Stimulated activated CD8-positive, alpha-beta memory T cell treated with anti-CD3 and anti-CD28 coated beads, Interleukin-7, amount 100 ng/mL, for 48 hours (primary cell): ENCODE measurements at places on chromosomes 16 and 17.

- no peak for DNase-seq
Observed at GRCh38 chr16:5381481-5381880, 283.9 kb upstream of the EEF2KMT start.

GRCh38 chr16:86076606-86077005, 177.6 kb downstream of the IRF8 start:
- DNase-seq, result no peak

DNA sequence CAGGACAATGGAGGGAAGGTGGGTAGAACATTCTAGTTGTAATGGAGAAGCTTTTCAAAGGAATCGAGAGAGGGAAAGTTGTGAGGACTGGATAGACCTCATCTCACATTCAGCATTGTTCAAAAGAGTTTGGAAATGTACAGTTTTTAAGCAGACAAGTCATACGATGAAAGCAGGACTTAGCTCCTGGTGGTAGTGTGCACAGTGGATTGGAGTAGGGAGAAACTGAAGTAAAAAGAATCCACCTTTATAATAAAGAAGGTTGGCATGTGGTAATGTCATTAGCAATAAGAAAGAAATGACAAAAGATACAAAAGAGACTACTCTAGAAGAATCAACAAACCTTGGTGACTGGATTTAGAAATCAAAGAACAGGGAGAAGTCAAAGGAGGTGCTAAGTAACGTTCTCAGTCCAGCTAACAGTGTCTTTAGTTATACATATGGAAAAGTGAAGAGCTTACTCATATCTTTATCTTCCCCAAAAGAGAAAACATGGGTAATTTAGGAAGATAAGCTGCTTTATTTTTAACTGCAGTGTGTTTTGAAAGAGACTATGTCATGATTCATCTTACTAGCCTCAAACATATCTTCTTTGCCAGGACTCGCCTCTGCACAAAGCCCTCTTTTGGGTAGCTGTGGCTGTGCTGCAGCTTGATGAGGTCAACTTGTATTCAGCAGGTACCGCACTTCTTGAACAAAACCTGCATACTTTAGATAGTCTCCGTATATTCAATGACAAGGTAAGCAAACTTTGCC, 18.7 kb upstream of the EVI2A start:
- no peak for DNase-seq

DNA sequence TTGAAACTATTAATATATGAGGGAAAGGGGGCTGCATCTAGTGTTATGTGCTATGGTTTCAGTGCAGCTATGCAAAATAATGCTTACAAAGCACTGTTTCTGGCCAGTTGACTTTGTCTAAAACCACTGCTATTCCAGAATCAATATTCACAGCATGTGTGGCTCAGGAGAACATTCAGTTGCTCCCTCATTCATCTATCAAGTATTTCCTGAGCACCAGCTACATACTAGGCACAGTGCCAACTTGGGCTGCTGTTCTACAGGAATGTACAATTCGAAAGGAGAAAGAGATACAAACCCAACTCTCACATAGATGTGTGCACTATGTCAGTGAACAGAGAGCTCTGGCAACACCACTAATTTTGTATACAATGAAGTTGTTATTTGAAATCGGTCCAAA, 183.0 kb downstream of the PHKB start:
- no peak for DNase-seq

DNA sequence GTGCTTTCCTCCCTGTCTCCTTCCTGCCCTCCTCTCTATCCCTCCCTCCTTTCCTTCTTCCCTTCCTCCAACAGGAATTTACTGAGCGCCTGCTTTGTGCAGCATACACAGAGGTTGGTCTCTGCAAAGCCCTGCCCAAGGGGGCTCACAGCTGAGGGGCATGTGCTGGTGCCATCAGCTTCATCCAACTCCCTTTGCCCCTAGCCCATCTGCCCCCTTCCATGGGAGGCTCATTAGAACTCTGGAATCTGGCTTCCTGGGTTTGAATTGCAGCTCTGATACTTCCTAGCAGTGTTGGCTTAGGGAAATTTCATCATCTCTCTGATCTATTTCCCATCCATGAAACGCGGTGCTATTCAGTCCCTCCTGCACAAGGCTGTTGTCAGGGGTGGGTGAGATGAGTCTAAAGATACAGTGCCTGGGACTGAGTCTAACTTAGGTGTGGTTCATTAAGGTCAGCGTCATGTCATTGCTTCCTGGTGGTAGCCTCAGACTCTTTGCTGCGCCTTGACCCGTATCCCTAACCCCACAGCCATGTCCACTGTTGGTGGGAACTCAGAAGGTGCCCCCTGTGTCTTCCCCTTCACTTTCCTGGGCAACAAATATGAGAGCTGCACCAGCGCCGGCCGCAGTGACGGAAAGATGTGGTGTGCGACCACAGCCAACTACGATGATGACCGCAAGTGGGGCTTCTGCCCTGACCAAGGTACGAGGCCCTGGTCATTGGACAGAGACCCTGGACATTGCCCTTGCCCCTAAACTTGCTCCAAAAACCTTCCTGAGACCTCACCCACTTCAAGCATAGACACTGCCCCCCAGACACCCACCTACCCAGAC, 10.3 kb downstream of the MMP2 start:
- no peak for DNase-seq

DNA sequence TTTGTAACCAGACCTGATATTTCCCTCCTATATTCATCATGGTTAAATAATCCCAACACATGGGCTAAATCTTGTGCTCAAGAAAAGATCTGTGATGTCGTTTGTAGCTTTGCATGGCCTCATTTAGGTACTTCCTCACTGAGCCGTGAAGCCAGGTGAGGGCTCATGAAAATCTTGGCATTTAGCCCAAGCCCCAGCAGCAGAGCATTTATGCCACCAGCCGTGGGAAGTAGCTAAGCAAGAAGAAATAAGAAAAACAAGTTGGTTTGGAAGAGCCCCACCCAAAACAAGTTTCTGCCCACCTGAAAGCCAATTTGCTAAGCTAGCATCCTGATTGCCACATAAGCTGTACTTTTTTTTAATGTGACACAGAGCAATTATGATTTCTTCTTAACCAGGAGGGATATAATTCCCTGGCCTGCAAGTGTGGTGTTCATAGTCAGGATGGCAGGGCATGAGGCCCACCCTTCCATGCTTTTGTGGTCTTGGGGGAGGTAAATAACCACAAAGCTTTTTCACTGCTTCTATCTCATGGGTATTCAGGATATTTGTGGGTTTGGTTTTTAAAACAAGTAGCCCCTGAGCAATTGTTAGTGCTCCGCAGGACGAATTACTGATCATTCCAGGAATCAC, 10.5 kb downstream of the TMIGD1 start:
- no peak for DNase-seq

- no peak for DNase-seq
Observed at GRCh38 chr17:80992077-80992947, 671 bp downstream of the CHMP6 start.

GRCh38 chr17:17582372-17582771, 9.1 kb downstream of the PEMT start:
- no peak for DNase-seq

- DNase-seq, result no peak
Observed at GRCh38 chr17:66610361-66611133, 224.4 kb upstream of the CACNG5 start.

GRCh38 chr17:17493986-17494466, 2.2 kb downstream of the RASD1 start:
- DNase-seq, result no peak

DNA sequence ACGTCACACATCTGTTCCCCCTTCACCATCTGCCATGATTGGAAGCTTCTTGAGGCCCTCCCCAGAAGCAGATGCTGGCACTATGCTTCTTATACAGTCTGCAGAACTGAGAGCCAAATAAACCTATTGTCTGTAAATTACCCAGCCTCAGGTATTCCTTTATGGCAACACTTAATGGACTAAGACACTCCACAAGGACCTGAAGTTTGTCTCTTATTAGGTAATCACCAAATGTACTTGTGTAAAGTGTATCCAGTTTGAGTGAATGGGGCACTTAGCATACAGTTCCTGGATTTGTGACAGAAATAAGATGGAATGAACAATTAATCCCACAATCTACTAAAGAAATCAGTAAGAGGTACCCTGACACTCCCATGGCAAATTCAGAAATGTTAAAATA, 105.3 kb downstream of the SLC39A11 start:
- no peak for DNase-seq

- no peak for DNase-seq
Observed at GRCh38 chr17:57941384-57942370, 13.5 kb downstream of the CUEDC1 start.

DNA sequence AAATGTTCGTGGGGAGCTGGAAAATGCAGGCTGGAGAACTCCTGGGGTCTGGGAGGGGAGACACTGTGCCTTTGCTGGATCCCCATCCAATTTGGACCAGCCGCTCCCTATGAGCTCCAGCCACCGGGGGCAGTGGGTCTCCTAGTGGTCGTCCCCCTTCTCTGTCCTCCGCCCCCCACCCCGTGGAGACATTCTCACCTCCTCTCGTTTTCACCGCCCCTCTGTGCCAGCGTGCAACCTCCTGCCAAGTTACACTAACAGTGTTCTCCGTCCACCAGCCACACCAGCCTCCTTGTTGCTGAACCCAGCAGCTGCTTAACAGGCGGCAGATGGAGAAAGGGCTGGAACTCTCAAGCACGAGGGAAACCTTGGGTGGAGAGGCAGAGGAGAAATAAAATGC, 67.4 kb upstream of the SOX9 start:
- no peak for DNase-seq

- no peak for DNase-seq
Observed at GRCh38 chr16:48619547-48619946, 9.6 kb upstream of the N4BP1 start.

GRCh38 chr17:33260638-33261037, 32.5 kb downstream of the ASIC2 start:
- DNase-seq, result no peak

- DNase-seq, result no peak
Observed at GRCh38 chr16:52526830-52527229, 20.1 kb downstream of the TOX3 start.

DNA sequence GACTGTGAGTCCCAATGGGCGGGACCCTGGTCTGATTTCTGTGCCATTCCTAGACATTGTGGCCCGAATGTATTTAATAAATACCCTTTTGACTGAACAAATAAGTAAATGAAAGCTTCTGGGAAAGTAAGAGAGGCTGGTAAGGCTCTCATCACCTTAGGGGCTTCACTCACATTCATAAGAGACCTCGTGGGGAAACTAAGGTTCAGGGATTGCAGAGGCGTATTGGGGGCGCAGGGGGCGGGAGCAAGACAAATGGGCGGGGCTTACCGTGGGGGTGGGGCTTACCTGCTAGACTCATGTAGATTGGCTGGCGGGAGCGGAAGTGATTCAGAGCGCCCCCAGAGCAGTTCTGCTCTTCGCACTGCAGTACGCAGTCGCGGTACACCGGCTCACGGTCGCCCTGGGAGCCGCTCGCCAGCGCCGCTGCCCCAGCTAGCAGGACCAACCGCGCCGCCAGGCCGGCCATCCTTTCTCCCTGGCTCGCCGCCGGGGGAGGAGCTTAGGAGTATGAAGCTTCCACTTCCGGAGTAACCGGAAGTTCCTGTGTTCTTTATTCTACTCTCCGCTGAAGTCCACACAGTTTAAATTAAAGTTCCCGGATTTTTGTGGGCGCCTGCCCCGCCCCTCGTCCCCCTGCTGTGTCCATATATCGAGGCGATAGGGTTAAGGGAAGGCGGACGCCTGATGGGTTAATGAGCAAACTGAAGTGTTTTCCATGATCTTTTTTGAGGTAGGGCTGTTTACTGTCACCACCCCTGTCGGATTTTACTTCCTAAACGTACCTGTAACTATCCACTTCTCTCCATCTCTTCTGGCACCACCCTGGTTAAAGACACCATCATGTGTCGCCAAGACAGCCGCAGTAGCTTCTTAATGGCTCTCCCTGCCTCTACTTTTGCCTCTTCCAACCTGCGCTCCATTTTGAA, at the start of gene PGAP3:
Gene PGAP3 (minus strand): TSS at position 512 of the 929 bp plus-strand sequence. CDS start 43 bp downstream, at position 469.
- DNase-seq, result peak; percentile 80

- DNase-seq, result peak; percentile 37
Observed at GRCh38 chr16:4664538-4665418, 28.6 kb upstream of the NUDT16L1 start.

DNA sequence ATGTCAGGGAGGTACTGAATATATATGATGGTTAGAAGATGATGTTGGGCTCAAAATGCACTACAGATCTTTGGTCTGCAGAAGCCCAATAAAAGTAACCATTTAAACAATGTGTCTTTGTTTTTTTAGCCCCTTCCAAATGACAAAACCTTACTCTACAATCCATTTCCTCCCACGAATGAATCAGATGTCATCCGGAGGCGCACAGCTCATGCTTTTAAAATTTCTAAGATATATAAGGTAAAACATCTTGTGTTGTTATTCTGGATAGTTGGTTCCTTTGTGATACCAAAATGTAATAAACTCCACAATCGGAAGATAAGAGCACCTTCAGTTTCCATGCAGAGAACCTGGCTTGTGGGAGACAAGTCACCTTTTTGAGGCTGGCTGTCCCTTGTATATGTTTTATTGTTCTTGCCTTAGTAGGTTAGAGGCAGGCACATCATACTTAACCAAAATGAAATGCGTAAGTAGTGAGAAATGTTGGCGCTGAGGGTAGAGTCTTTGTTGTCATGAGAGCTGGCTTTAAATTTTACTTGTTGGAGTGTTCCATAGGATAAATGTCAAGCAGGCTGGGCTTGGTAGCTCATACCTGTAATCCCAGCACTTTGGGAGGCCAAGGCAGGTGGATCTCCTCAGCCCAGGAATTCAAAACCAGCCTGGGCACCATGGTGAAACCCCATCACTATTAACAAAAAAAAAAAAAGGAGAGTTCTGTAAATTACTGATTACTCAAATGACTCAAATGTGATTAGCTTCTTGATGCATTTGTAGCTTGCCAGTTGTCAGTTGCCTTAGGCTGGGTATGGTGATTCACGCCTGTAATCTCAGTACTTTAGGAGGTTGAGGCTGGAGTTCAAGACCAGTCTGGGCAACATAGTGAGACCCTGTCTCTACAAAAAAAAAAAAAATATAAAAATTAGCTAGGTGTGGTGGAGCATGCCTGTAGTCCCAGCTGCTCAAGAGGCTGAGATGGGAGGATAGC, 19.7 kb upstream of the SNTB2 start:
- DNase-seq, result no peak

DNA sequence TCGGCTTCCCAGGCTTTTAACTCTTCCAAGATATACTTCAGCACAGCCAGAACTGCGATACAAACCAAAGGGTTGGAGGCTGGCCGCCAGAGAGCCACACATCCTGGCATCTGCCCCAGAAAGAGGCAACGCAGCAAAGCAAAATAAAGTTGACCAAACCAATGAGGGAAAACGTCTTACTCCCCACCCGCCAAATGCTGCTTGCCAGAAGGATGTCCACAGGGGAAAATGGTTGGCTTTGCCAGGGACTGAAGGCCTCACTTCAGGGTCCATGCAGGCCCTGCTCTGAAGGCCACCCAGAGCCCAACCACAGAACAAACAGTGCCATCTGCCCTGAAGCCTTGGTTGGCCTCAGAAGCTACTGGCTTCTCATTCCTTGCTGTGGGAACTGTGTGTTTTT, 15.0 kb downstream of the CACNG1 start:
- no peak for DNase-seq

GRCh38 chr16:31141489-31142108, 6.1 kb upstream of the PRSS8 start:
- no peak for DNase-seq
